EL (cell line): ENCODE measurements at places on chromosomes 7 and 10.
A peak's percentile ranks its signal among the peaks of the same experiment; 100 is the strongest.

- DNase-seq, result no peak
Observed at GRCh38 chr10:124644236-124644635, 99.9 kb downstream of the FAM53B start.

- DNase-seq, result no peak
Observed at GRCh38 chr7:69889976-69890351, 291.7 kb downstream of the AUTS2 start.

- no peak for DNase-seq
Observed at GRCh38 chr7:16264036-16264819, 157.1 kb downstream of the CRPPA start.

- DNase-seq, result no peak
Observed at GRCh38 chr10:1074052-1074747, 18.0 kb downstream of the WDR37 start.

DNA sequence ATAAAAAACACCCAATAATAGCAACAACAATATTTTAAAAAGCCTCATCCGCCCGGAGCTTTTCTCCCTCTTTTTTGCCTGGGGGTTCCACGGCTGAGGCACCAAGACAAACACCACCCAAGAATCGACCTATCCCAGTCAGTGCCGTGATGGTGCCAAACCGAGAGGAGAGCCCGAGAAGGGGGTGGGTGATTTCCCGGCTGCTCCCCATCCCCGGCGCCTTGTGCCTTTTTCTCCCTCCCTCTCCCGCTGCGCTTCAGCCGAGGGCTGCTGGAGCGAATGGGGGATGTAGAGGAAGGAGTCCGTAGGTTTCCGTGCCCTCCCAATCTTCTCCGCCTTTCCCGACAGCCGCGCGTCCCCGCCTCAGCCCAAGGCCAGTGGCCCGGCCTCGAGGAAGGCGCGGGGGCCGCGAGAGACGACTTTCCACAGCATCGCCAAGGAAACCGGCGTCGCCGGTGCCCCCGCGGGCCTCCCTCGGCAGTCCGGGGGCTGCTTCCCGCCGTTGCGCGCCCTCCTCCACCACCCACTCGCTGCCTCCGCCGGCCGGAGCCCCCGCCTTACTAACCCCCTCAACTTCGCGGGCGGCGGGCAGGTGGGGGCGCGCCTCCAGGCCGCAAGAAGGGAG is 1.3 kb downstream of the EGR2 start:
- peak; percentile 18 for DNase-seq

GRCh38 chr10:72340510-72341261 is 14.0 kb downstream of the DNAJB12 start:
- peak; percentile 57 for DNase-seq

DNA sequence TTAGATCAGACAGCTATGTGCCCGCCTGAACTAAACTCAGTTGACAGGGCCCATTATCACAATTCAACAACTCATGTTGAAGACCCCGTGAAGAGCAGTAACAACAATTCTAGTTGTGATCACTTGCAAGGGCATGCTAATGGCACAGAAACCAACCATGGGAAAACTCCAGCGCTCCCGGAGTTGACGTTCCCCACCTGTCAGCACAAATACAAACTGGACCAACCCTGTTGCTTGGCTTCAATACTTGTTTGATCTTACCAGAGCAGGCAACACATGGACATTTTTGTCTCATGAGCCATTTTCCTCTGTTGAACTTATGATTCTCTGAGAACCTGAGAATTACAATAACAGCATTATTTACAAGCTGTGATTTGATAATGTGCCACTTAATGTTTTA is 119.0 kb upstream of the LANCL2 start:
- peak; percentile 28 for DNase-seq

DNA sequence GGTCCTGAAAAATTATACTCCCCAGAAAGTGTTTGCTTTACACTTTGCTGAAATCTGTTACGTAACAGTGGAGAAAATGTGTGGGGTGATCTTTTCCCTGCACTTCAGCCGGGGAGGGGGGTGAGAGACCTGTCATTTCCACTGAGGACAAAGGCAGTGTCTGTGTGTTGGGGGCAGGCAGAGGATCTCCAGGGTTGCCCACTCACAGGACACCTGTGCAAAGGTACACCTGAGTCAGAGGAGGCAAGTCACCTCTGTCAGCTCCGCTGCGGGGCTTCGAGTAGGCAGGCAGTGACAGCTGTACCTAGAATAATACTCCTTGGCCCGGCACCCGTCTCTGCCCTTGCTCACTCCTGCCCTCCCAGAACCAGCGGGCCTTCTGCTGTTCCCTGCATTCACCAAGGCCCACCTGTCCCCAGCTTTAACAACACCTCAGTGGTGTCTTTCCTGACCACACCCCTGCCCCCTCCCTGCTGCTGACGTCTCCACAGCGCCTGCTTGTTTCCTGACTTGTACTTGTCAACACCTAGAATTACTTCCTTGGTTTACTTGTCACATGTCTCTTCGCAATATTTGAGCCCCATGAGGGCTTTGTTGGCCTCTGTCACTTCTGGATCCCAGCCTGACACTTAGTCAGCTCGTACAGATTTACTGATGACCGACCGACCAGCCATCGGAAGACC is 159.2 kb downstream of the NEURL1 start:
- no peak for DNase-seq

DNA sequence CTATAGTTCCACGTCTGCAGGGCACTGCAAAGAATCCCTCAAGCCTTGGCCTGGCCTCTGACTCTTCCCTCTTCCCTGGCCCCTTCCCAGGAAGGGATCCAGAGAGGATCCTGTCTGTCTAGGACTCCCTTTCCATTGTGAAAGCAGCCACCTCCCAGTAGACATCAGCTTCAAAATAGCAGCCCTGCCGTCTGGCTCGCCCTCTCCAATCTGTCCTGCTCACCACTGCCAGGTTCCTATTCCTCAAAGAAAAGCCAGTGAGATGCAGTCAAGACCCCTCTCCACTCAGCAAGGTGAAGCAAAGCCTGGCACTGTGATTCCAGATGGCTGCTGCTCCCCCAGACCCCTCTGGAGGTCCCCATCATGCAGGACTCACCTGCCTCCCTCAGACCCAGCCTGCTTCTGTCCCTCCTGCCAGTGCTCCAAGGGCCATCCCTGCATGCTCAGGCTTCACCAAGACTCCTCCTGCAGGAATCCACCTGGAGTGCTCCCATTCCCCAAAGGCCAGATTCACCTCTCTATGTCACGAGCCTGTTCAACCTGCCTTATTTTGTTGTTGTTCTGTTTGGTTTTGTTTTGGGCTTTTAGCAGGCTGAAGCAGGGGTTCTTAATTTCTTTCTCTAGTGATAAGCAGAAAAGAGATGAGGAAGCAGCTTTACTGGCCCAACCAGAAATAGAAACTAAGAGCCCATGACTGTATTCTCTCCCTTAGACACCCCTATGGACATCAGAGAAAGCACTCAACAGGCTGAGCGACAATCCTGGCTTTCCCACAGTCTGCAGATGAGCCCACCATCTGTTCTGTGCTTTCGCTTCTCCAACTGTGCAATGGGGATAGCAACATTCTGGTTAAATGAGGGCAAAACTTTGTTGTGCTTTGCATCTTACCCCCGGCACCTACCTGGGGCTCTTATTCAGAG is 305.1 kb downstream of the GRID1 start:
- no peak for DNase-seq

GRCh38 chr10:124349996-124350280 is 68.8 kb downstream of the OAT start:
- DNase-seq, result no peak

- no peak for DNase-seq
Observed at GRCh38 chr10:91557651-91558111, 75.2 kb downstream of the PPP1R3C start.

- DNase-seq, result no peak
Observed at GRCh38 chr10:44132361-44133289, 252.3 kb downstream of the CXCL12 start.
